ENCODE measurements at places on chromosomes 13 and 19.

GRCh38 chr13:36998624-36999041, 507 bp downstream of the ALG5 start:
- DNase-seq, result peak; percentile 28

- DNase-seq, result no peak
These were observed 22.0 kb downstream of the BLOC1S3 start for GRCh38 chr19:45200568-45200967.

- DNase-seq, result no peak
These were observed 61.4 kb upstream of the KLF2 start for GRCh38 chr19:16263141-16263761.

- no peak for DNase-seq
These were observed 57.5 kb downstream of the RAP2A start for GRCh38 chr13:97491452-97491851.

DNA sequence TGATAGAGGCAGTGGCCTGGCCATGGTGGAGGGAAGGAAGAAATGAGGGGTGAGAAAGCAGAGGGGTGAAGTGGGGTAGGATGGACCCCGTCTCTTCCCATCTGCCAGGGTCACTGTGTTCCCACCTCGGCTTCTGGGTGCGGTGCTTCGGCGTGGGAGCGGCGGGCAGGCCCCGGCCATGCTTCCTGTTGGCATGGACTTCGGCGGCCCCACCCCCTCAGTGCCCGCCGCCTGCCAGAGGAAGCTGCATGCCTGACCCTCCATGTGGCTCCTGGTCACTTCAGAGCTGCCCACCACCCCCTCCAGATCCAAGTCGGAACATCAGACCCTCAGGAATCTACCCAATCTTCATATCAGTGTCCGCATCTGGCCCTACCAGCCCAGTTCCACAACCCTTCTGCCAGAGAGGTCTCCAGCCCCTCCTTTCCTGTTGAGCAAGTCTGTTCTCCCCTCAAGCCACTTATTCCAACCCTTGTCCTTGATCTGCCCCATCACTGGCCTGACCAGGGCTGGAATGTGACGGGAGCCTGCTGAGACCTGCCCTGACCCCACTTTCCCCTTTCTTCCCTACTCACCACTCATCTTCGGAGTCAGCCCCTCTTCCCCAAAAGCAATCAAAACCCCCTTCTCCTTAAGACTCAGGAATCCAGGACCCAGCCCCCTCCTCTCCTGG, 1.5 kb downstream of the KCNN4 start:
- no peak for DNase-seq

GRCh38 chr19:56120002-56120370, 1.1 kb downstream of the ZNF787 start:
- DNase-seq, result no peak

GRCh38 chr19:45195764-45196163, 17.2 kb downstream of the BLOC1S3 start:
- DNase-seq, result no peak

- no peak for DNase-seq
These were observed 105.5 kb downstream of the TEX26 start for GRCh38 chr13:31037874-31038500.
